ENCODE measurements at places on chromosomes 12 and 14.

DNA sequence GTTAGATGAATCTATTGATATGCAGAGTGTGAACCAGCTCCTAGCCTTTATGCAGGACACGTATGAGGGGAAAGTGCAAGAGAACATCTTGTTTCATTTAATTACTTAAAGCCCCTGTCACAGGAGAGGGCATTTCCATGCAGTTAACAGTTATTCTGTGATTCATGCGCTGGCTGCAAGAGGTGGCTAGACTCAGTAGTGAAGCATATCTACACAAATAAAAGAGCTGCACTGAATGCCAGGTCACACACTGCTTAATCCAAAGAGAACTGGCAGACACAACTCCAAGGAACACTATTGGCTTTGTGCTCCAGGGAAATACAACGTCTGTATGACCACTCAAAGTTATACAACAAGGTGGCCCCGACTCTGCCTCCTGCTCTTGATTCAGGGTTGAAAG is 394.1 kb downstream of the C12orf75 start:
- DNase-seq = no peak

DNA sequence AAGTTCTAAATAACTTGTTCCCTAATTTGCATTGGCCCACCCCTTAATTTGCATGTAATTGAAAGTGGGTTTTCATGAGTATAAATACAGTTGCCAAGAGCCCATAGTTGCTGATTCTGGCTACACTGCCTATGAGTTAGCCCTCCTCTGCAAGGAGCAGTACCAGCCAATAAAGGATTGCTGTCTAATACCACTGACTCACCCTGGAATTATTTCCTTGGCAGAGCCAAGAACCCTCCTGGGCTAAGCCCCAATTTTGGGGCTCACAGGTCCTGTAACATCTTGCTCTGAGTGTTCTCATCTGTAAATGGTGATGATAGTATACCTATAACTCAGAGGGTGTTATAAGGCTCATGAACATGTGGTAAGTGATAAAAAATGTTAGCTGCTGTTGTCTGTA is 6.8 kb downstream of the TTC8 start:
- peak; percentile 57 for DNase-seq

DNA sequence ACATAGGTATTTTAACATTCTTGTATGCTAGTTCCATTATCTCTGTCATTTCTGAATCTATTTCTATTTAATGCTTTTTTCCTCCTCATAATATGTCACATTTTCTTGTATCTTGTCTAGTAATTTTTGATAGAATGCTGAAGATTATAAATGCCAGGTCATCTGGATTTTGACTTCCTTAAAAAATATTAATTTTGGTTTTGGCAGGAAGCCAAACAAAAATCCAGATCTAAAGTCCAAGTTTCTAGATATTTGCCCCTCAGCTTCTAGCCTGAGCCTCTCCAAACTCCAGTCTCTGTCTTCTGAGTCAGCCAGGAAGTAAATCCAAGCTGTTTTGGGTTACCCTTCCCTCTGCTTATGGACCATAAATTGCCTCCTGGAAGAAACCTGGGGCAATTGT is 335.4 kb downstream of the APAF1 start:
- DNase-seq = no peak

- DNase-seq = no peak
Measured at GRCh38 chr12:131204416-131205274, 250.9 kb downstream of the ADGRD1 start.

GRCh38 chr14:73780391-73780790 is 66.2 kb upstream of the PNMA1 start:
- DNase-seq = no peak

DNA sequence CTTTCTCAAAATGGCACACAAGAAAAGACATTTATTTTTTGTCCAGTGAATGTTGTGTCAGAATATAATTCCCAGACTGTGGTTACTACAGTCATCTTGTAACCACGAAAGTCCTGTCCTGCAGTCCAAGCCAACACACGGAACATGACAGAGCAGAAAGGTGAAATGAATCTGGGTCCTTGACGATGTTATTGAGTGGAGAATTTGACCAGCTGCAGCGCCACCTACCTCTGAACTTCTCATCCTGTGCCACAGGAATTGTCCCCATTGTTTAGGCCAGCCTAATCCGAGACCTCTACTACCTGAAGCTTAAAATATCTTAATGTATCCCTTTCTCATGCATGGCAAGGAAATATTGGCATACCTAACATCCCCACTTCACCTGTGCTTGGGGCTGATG is 64.1 kb upstream of the OTX2 start:
- peak; percentile 76 for DNase-seq

GRCh38 chr12:583251-583869 is 79.9 kb downstream of the NINJ2 start:
- DNase-seq = no peak

DNA sequence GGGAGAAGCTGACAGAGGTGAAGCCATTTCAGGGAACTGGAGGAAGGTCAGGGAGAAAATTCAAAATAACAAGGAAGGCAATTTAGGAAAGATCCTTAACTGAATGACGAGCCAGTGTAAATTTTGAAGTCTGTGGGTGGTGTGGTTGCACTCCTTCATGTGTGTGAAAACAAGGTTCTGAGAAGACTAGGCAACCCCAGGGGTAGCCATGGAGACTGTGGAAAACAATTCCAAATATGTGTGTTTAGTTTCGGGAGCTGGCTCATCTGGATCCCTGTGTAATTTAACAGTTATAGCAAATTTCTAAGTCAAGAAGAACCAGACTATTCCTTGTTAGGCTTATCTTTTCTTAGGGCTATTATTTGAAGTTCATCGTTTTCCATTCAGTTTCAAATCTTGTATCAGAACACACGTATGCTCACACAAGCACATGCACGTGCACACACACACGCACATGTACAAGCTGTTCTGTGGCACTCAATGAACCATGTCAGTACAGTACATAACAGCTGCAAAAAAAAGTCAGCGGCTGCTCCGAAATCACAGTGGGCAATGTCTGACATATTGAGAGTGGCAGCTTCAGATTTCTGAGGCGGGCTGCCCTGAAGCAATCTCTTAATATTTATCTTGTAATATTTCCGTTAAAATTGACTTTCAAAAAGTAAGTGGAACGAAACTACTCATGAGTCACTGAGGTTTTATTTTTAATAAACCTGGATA is 411.2 kb downstream of the AEBP2 start:
- peak; percentile 57 for DNase-seq

DNA sequence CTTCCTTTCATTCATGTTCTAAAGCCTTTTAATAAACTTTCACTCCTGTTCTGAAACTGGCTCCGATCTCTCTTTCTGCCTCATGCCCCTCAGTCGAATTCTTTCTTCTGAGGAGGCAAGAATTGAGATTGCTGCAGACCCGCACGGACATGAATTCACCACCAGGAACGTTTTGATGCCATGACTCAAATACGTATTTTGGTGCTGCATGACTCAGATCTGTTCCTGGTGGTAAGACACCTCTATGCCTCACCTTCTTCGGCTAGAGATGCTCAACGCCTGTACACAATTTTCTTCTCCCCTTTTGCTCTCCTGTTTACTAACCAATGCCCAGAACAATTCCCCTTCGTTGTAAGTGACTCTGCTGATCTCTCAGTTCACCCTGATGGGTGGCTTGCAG is 52.0 kb upstream of the RIMBP2 start:
- no peak for DNase-seq

GRCh38 chr14:61923348-61923747 is 161.1 kb downstream of the SNAPC1 start:
- DNase-seq = peak; percentile 26

GRCh38 chr14:102408724-102409123 is 46.0 kb downstream of the TECPR2 start:
- DNase-seq = no peak

DNA sequence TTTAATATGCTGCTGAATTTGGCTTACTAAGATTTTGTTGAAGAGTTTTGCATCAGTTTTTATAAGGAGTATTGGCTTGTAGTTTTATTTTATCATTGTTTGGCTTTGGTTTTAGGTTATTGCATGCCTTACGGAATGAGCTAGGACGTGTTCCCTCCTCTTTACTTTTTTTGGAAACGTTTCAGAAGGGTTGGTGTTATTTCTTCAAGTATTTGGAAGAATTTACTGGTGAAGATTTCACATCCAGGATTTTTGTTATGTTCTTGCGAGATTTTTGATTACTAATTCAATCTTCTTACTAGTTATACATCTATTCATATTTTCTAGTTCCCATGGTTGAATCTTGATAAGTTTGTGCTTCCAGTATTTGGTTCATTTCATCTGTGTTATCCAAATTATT is 823.2 kb downstream of the SLC6A15 start:
- no peak for DNase-seq

- DNase-seq = no peak
Measured at GRCh38 chr14:94050231-94050880, 24.2 kb downstream of the OTUB2 start.

DNA sequence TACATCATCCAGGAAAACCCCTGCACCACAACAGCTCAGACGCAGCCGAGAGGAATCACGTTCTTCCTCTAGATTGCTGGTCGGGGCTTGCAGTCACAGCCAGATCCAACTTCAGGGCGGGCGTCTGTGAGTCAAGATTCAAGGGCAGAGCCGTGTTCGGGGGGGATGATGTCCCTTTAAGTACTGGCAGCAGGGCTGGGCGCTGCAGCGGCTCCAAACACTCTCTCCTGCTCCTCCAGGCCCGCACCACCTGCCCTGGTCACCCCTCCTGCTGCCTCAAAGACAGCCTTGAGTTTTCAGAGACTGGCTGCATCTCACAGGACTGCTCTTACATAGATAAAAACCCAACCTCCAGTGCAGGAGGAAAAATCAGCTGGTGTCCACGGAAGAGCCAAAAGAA is 68.3 kb downstream of the KDM2B start:
- peak; percentile 28 for DNase-seq

DNA sequence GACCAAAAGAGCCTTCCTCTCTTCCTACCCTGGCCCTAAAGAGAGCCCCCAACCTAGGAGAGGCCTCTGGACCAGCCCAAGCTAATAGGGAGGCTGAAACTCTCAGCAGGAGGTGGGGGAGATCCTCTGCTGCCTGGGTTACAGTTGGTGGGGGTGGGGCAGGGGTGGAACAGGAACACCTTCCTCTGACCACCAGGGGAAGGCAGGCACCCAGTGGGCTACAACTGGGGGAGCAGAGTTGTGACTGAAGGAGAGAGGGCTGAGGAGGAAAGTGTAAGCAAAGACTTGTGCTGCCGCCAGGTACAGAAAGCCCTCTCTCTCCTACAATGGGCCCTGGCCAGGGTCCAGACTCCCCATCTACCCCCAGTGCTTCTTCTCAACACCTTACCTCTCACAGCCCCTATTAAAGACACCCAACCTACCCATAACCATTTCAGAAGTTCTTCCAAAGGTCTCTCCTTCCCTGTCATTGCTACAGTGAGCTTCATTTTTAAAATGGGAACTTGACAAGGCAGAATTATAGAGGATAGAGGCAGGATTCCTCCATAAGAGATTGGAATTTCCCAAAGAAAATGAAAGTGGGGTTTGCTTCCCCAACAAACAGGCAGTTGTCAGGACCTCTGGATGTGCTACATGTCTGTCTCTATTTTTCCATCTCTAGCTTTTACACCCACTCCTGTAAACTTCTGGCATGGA is 1.4 kb downstream of the MYO1A start:
- no peak for DNase-seq

GRCh38 chr12:132351751-132352495 is 22.5 kb upstream of the GALNT9 start:
- DNase-seq = no peak

- peak; percentile 63 for DNase-seq
Measured at GRCh38 chr12:48000878-48001504, 3.3 kb downstream of the COL2A1 start.

- DNase-seq = peak; percentile 39
Measured at GRCh38 chr12:71014180-71014785, 93.7 kb upstream of the PTPRR start.

DNA sequence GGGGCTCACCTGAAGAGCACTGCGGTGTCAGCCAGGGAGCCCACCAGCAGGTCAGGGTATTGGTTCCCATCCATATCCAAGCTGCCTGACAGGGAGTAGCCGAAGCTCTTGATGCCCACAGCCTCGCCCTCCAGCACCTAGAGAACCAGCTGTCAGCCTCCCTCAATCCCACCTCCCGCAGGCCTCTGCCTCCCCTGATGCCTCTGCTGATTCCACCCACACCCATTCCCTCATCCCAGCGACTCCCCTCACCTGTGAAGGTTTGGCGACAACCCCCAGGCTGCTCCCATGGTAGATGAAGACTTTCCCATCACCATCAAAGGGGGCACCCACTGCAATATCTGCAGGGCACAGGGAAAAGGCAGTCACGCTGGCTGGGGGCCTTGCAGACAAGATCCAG is 10.0 kb downstream of the ITGA7 start:
- no peak for DNase-seq

All from Daoy (cell line).